CD4-positive, alpha-beta T cell treated with Interleukin-17A for 1 hour (primary cell): ENCODE measurements at places on chromosomes 2 and 18.
A peak's percentile ranks its signal among the peaks of the same experiment; 100 is the strongest.

DNA sequence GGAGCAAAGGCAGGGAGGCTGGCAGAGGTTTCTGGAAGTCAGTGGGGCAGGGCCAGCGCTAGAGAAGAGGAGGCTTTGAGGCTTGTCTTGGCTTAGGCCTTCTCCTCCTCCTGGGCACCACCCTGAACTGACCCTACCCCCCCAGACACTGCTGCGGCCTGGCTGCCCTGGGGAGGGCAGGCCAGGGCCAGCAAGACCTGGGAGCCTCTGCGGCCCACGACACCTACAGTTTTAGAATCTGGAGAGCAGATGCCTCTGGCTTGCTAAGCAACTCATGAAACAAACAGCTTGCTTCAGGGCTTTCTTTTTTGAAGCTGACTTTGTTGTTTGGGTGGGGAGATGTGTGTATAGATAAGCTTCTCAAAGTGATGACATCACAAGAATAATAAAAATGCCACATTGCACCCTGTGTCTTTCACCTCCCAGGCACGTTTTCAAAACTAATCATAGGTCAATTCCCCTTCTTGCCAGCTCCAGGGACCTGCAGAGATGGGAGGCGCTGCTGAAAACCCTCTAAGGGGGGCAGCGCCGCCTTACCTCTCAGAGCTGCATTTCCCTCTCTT is 46.2 kb upstream of the SMAD7 start:
- peak; percentile 78 for DNase-seq

DNA sequence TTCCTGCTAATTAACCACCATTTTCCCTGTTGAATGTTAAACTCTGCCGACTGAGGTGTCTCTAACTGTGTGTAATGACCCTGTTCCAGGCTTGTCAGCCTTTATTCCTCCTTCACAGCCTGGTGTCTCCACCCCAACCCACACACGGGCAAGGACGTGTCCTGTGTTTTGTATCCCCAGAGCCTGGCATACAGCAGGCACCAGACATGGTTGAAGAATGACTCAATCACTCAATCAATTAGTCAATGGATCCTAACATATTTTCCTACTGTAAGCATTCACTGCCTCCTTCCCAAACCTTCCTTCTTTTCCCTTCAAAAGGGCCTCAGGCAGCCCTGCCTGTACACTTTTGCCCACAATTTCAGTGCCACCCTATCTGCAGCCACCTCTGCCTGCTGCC is 2.7 kb upstream of the TNS1 start:
- DNase-seq: no peak

DNA sequence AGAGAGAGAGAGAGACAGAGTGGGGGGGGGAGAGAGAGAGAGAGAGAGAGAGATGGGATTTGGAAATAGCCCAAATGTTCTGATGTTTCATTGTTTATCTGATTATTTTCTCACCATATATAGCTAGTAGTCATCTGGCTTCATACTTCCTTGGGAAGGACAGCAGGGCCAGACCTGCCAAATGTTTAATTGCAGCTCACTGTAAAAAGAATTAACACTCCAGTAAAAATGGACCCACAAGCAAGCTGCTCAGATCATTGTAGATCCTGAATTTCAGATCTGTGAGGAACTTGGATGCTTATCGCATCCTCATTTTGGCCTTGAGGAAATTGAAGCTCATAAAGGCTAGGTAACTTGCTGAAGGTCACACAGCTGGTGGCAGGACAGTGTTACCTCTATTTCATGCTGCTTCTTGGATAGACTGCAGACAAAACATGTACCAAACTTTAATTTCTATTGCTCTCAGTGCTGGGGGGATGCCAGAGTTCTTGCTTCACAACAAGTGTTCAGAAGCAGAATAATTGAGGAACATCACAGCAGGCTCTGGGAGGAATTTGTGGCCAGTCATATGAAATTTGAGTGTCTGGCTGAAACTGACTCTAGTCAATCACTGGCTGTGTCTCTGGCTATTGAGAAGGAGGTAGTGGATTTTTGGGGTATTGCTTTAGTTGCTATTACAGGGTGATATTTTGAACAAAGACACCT is 223.5 kb downstream of the PIK3C3 start:
- no peak for DNase-seq

DNA sequence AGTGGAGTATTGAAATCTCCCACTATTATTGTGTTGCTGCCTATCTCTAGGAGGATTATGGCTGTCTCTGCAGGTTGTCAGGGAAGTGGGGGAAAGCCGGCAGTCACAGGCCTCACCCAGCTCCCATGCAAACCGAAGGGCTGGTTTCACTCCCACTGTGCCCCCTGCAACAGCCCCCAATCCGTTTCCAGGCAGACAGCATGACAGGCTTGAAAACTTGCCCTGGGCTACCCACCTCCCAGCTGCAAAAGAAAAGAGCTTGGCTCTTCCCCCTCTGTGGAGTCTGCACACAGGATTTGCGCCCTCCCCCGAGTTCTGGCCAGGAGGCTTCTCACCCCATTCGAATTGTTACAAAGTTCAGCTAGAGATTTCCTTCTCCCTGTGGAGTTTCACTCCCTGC is 87.4 kb upstream of the MSTN start:
- no peak for DNase-seq

- no peak for DNase-seq
Measured at GRCh38 chr2:241577413-241578122, 19.0 kb downstream of the BOK start.

DNA sequence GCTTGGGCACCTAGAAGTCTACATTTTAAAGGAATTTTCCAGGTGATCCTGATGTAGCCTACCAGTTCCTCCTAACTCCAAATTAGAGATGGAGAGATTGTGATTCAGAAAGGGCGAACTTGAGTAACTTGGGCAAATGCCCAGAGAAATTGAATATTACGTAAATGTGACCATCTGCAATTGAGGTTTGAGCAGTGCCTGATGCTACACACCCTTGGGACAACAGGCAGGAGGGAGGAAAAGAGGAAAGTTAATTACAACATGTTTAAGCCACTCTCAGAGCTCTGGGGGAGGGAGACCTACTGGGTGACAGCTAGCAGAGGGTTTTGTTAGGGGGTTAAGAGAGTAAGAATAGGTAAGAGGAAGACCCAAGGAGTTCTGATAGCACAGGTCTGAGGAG is 208.9 kb downstream of the LPIN1 start:
- no peak for DNase-seq

- DNase-seq: no peak
Measured at GRCh38 chr2:56333812-56334485, 150.2 kb downstream of the CCDC85A start.

GRCh38 chr2:133552821-133553220 is 15.4 kb downstream of the NCKAP5 start:
- no peak for DNase-seq

GRCh38 chr2:62577994-62578781 is 72.2 kb upstream of the TMEM17 start:
- DNase-seq: no peak

- no peak for DNase-seq
Measured at GRCh38 chr2:163407296-163407695, 328.5 kb downstream of the FIGN start.

DNA sequence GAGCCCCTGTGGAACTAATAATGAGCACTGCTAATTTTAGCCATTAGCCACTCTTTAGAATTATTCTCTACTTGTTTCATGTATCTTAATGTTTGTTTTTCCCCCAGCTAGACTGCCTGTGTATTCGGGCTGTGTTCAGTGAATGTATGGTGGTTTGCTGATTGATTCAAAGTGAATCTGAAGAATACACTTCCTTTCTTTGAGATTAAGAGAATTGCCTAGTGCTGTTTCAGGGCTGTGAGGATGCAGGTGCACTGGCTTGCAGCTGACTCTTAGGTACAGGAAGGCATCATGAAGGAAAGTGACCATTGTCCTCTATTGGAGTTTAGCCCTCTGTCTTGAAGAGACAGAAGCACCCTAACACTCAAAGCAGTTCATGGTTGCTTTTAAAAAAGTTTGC is 138.7 kb downstream of the CERS6 start:
- no peak for DNase-seq

DNA sequence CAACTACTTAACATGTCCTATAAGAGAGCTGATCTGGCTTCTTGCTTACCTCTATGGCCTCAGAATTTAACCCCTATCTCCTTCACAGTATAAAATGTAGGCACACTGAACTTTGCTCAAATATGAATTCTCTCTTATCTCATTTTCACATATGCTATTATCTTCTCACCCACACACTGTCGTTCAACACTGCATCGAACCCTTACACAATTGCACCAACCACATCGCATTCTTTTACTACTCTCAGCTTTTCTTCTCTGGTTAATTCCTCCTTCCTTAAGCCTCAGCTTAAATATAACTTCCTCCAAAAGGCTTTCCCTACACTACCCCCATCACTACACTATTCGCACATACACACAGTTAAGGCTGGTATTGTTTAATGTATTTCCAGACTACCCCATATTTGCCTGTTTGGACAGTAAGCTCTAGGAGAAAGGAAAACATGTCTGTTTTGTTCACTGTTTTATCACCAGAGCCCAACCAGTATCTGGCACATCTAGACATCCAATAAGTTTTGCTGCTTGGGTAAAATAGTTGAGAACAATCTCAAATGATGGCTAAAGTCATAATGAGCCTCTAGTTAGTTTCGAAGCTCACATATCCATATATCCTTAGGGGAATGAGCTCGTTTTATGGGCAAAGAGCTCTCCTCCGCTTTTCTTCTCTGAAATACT is 47.7 kb downstream of the HIBCH start:
- DNase-seq: no peak

GRCh38 chr2:24576146-24576545 is 85.1 kb downstream of the NCOA1 start:
- no peak for DNase-seq

GRCh38 chr2:220665108-220665471 is 907.0 kb downstream of the EPHA4 start:
- no peak for DNase-seq

GRCh38 chr2:201313362-201313761 is 43.8 kb downstream of the FLACC1 start:
- no peak for DNase-seq

GRCh38 chr2:118112771-118113334 is 24.6 kb downstream of the INSIG2 start:
- DNase-seq: no peak

- DNase-seq: no peak
Measured at GRCh38 chr18:79792988-79793355, 4.8 kb upstream of the KCNG2 start.

DNA sequence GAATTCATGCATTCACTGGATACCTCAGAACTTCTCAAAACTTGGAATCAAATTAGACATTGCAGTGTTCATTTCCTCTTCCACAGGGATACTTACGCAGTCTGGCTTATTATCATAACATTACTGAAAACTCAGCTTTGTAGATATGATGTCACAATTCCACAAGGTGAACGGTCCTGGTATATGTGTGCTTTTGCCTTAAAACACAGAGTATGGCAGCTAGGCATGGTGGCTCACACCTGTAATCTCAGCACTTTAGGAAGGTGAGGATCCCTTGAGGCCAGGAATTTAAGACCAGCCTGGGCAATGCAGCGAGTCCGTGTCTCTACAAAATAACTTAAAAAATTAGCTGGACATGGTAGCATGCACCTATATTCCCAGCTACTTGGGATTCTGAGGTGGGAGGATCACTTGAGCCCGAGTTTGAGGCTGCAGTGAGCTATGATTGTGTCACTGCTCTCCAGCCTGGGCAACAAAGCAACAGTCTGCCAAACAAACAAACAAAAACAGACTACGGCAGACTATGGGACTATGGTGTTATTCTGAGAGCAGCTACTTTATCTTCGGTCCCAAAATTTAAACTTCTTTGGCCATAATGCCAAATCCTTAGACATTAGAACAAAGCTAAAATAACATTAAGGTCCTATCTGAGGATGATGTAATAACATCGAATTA is 1191.9 kb upstream of the SLC39A10 start:
- DNase-seq: no peak

GRCh38 chr18:30432349-30432748 is 610.2 kb downstream of the DSC3 start:
- DNase-seq: no peak

- DNase-seq: no peak
Measured at GRCh38 chr2:193824474-193824873, 1629.7 kb upstream of the TMEFF2 start.

DNA sequence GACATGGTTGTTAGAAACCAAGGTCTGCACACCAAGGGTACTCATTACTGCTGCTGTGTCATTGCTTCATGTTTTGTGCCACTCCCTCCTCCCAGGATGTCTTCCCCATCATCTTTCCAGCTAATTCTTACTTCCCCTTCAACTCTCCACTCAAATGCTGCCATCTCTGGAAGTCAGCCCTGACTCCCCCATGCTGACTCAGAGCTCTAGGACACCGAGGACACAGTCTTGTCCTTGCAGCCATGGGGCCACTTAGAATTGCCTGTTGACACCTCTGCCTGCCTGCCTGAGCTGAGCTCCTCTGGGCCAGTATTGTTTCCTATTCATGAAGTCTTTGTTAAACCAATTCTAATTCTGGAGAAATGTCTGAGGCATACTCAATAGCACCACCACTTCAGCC is 100.2 kb downstream of the GYPC start:
- DNase-seq: no peak

- DNase-seq: peak; percentile 83
Measured at GRCh38 chr2:203718087-203718486, 11.6 kb downstream of the CD28 start.

DNA sequence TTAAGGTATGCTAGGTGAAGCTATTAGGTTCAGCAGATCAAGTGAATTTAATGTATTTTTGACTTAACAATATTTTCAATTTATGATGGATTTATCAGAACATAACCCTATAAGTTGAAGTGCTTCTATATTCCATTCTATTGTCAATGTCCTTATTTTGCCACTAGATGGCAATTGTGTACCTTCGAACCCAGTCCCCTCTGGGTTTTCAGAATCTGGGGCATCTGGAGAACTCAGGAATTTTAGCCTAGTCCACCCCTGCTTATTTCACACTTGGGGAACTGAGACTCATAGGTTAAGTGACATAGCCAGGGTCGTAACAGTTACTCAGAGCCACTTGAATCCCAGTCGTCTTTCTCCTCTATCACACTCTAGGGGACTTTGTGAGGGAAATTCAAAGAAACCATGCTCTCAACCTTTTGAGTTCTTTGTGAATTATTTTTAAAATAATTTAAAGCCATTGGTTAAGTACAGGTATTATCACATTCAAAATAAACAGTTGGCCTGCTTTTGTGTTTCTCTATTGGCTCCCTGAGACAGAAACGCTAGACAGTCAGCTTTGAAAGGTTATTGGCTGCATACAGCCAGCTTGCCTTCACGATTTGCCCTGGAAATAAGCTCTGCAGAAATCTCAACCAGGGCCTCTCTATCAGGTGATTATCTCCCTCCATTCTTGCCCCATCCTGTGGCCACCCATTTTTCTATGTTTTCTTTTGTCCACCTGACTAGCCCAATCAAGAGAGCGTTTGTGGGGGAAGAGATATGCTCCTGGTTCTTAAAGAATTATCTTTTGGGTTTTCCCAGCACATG is 145.0 kb downstream of the TTC27 start:
- peak; percentile 2 for DNase-seq

GRCh38 chr18:9616049-9616448 is 1.7 kb upstream of the PPP4R1 start:
- DNase-seq: no peak

DNA sequence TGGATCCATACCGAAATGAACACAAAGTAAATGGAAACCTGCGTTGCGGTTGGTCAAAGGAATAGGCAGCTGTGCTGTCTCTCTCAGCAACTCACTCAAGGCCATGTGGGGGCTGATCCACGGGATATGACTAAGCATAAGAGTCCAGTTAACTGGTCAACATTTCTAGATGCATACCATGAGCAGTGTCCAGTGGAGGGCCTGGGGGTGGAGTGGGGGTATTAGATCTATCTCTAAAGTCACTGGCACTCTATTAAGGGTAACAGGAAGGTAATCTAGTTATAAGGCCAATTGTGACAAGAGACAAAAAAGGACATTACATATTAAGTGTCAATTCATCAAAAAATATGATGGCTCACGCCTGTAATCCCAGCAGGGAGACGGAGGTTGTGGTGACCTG is 136.8 kb downstream of the TTC32 start:
- no peak for DNase-seq
